ENCODE measurements at places on chromosomes 4 and X.

GRCh38 chr4:83009529-83009928, 1.1 kb downstream of the LIN54 start:
- DNase-seq: no peak

DNA sequence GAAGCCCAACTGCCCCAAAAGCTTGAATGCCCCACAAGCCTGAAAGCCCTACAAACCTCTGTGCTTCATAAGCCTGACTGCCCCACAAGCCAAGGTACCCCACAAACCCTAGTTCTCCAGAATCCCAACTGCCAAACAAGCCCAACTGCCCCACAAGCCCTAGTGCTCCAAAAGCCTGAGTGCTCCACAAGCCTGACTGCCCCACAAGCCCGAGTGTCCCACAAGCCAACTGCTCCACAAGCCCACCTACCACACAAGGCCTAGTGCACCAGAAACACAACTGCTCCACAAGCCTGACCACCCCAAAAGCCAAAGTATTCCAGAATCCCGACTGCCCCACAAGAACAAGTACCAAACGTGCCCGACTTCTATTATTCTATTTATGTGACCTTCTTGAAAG, 13.6 kb upstream of the HSFX3 start:
- no peak for DNase-seq

DNA sequence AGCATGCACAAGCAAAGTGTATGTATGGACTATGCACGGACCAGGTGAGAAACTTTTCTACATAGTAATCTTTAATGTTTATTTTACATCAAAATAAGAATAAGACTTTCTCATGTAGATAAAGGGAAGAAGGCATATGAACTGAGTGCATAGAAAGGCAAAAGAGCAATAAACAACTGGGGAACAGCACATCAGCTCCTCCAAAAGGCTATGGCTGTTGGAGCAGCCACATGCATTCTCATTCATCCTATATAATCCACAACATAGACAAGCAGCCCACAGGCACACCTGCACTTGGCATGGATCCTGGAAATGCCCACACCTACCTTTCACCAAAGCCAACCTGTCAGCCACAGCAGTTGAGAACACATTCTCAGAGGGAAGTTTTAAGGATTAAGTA, 586.9 kb upstream of the INTU start:
- DNase-seq: no peak

DNA sequence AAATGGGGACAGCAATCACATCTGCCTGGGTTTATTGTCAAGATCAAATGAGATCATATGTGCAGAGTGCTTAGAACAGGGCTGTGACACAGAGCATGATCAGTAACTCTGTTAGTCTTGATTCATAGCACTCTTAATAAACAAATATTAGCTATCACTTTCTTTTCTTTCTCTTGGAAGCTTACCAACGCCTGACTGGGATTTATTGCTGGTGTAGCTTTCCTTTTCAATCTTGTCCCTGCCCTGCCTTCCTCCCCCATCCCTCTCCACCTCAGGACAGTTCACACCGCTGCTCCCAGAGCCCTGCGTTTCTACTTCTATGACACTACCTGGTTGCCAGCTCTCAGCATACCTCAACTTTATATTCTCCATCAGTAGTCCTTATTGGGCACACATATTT, 120.7 kb downstream of the LDB2 start:
- no peak for DNase-seq

DNA sequence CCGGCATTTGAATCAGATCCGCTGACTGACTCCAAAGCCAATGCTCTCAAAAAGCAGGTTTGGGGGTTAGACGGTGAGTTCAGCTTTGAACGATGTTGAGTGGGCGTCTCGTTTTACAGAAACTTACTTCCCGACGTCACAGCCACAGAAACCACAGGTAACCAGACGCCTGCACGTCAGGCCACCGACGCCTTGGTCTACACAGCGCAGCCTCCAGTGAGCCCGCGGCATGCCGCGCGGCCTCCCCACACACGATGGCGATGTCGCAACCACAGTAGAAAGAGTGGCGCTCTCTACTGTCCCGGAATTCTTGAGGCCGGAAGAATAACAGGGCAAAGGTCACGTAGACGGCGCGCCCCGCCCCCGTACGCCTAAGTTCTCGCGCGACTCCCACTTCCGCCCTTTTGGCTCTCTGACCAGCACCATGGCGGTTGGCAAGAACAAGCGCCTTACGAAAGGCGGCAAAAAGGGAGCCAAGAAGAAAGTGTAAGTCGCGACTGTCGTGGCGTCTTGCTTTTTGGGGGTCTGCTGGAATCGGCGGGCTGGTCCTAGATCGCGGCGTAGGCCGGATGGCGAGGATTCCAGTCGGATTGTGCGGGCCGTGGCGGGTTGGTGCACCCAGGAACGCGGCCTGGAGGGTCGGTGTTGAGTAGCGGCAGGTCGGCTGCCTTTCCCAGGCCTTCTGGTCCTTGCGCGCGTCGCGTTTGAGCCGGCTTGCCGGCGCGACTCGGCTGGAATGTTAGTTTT, at the start of gene RPS3A:
Gene RPS3A (plus strand): TSS at position 400 of the 747 bp plus-strand sequence. CDS start 25 bp downstream, at position 425.
- DNase-seq: peak; percentile 99

DNA sequence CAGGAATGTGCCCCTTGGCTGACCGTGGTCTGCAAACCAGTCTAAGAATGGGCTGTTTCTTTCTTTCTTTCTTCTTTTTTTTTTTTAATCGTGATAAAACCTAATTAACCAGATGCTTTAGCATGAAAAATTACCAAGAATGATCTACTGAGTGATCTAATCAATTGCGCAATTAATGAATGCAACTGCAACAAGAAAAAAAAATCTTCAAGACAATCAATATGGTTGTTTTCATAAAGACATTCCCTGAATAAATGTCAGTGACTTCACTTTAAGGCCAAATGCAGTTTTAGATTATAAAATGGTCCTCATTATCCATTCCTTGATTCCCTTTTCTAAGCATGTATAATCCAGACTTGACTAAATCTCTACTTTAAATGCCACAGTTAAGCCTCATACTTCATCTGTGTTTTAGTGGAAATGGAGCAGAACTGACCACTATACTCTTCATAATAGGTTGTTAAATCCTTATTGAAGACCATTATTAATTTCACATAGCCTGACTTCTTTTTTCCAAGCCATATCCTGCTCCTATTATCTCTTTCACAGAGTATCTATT, 51.6 kb upstream of the SETD7 start:
- no peak for DNase-seq

GRCh38 chr4:118373614-118374255, 20.9 kb upstream of the PRSS12 start:
- no peak for DNase-seq

DNA sequence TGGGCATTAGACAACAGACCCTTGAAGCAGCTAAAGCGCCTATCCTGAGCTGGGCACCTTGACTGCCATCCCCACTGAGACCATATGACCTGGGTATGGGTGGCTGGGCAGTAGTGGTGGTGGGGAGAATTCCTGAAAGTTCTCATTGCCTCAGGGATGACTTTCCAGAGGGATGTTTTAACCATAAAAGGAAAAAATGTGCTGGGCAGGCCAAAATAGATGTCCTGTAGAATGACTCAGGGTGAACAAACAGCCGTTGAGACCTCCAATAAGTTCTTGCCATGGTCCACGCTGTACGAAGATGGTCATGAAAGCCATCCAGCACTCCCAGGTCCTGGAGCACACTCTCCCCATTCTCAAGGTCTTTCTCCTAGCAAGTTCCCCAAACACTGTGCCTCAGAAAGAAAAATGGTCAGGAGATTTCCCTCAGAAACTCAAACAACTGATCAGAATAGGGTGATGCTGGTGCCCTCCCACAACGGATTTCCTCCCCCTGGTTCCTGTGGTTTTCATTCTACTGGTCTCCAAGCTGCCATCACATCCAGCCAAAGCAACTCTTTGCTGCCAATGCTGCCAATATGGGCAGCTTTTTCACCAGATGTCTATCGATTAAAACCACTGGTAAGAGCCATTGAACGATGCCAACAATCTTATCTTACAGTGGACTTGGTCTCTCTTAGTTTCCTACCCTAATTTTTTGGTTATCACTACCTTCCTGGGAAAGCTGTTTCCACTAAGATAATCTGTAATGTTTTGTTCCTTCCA, 11.2 kb downstream of the CDKN2AIP start:
- no peak for DNase-seq

DNA sequence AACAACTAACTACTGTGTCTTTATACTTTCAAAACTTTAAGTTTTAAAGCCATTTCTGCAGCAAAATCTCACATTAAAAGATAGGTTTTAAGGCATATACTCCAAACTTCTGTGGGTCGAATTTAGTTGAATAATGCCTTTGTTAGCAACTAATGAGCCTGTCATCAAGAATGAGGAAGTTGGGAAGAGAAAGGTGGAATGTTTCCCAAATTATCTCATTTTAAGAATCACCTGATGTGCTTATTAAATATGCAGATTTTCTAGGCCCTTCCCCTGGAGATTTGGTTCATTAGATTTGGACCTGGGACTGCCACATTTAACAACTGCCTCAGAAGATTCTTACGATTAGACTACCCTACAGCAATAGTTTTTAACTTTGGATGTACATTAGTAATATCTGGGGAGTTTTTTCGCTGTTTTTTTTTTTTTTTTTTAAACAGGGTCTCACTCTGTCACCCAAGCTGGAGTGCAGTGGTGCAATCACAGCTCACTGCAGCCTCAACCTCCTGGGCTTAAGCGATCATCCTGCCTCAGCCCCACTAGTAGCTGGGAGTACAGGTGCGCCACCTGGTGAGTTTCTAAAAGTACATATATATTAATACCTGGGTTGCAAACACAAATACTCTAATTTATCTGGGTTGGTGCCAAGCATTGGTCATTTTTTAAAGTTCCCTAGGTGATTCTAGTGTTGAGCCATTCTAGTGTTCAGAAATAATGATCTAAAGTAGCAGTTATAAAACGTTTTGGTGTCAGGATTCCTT, 16.1 kb upstream of the TASL start:
- no peak for DNase-seq

DNA sequence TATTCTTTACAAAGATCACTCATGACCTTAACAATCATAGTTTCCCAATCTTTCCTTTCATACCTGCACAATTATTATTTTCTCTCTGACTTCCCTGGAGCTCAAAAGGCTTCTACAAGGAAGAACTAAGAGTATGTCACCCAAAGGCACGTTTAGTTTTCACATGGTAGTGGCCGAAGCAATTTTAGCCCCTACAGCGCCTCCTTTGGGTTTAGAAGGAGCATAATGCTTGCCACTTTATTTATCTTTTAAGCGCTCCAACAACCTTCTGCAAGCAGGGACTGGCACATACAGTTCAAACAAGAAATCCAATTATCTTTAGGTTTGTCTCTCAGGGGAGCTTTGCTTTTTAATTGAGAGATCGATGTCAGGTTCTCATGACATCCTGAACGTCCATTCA, 42.0 kb upstream of the IGSF1 start:
- DNase-seq: no peak

DNA sequence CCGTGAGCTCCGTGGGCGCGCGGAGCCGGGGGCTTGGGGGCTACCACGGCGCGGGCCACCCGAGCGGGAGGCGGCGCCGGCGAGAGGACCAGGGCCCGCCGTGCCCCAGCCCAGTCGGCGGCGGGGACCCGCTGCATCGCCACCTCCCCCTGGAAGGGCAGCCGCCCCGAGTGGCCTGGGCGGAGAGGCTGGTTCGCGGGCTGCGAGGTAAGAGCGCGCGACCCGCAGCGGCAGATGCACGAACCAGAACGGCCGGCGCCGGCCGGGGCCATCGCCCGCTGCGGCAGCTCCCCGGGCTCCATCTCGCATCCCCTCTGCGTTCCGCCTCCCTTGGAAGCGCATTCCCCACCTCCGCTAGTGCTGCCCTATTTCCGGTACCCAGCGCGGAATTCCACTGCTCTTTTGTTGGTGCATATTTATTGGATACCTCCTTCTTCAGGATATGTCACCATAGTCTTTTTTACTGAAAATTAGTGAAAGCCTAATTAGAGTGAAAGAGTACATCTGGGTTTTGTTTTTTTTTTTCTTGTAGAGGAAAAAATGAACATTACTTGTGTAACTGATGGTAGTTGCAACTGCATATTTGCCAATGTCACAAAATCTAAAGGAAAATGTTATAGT, 797 bp downstream of the PKD2 start:
- DNase-seq: peak; percentile 50

GRCh38 chrX:153934762-153935325, at the start of gene NAA10:
Gene NAA10 (minus strand): TSS chrX:153935037. CDS start chrX:153934904, 133 bp downstream.
- peak; percentile 78 for DNase-seq

- DNase-seq: no peak
Measured at GRCh38 chr4:15162465-15163283, 160.4 kb downstream of the CPEB2 start.

DNA sequence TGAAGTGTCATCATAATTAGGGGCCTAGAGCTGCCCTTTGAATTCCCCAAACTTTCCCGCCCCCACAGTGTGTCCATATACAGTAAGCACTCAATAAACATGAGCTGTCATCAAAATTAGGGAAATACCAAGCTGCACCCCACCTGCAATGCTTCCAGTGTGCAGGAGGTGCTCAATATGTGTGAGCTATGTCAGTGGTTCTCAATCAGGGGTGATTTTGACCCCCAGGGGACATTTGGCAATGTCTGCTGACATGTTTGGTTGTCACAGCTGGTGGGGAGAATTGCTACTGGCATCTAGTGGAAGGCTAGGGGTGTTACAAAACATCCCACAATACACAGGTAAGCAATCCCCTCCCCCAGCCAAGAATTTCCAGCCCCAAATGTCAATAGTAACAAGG, 748 bp downstream of the CFP start:
- no peak for DNase-seq

DNA sequence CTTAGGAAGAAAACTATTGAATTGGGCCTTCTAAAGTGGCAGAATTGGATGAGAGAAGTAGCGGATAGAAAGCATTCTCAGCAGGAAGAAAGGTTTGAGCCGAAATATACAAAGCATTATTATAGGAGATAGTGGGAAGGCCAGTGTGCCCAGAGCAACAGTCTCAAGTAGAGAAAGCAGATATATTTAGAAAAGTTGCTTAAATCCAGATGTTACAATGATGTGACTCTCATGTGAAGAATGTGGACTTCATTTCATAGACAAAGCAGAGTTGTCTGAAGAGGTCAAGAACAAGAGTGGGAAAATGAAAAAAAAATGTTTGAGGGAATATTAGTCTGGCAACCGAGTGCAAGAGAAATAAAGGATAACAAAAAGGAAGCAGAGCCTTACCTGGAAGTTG, 66.9 kb downstream of the SYNPO2 start:
- DNase-seq: no peak

DNA sequence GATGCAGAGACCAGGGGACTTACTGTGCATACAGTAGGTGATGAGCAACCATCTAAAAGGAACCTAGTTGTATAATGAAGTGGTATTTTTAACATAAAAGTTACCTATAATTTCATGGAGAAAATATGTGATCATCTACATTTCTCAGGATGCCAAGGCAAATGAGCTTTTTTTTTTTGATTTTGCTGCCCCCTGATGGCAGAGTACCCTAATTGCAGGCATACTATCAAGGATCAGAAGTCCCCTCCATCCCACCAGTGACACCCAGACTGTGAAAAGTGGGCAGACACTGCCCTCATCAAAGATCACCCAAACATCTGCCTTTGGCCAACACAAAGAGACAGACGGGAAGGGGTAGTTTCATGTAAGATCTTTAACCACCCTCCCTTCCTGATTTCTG, 9.6 kb upstream of the ABLIM2 start:
- DNase-seq: no peak

- no peak for DNase-seq
Measured at GRCh38 chr4:124414276-124415040, 298.1 kb downstream of the ANKRD50 start.
